Epithelial cell of prostate (primary cell): ENCODE measurements at places on chromosomes 13 and 19.

GRCh38 chr19:51786646-51787494, 8.1 kb upstream of the FPR3 start:
- DNase-seq, result no peak

GRCh38 chr13:30115257-30115600, 192.1 kb downstream of the KATNAL1 start:
- DNase-seq, result no peak

- no peak for DNase-seq
Measured at GRCh38 chr13:40622246-40622645, 44.2 kb downstream of the FOXO1 start.

- DNase-seq, result no peak
Measured at GRCh38 chr19:42366673-42367072, 23.4 kb downstream of the CNFN start.

GRCh38 chr13:39226359-39226758, 188.1 kb downstream of the NHLRC3 start:
- no peak for DNase-seq

DNA sequence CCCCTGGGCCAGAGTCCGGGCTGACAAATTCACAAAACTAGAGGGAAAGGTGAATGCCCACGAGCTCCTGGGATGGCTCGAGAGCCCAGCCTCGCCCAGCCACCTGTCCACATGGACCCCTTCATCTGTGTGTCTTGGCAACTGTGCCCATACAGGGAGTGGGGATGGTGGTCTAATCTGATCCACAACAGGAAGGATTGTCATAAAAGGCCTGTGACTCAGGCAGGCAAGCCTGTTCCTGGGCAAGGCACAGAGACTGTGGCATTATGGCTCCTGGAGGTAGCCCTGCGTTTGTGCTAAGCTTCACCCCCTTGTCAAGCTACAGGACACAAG, 20.0 kb downstream of the CAPS start:
- DNase-seq, result no peak

DNA sequence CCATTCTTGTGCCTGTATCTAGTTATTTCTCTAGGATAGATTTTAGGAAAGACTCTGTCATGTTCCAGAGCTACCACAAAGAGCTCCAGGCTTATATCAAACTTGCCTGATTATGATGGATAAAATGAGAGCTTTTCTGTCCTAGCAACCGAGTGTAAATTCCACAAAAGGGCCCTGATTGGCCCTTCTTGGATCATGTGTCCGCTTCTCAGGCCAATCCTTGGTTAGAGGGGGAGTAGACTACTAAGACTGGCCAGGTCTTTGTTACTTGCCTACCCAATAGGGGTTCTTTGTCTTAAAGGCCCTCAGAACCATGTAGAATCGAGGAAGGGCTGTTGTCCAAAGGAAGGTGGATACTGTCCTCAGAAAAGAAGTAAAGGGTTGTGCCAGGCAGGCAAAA, 2.4 kb downstream of the DHX34 start:
- no peak for DNase-seq

- DNase-seq, result no peak
Measured at GRCh38 chr13:22447132-22447886, 733.5 kb upstream of the SGCG start.

DNA sequence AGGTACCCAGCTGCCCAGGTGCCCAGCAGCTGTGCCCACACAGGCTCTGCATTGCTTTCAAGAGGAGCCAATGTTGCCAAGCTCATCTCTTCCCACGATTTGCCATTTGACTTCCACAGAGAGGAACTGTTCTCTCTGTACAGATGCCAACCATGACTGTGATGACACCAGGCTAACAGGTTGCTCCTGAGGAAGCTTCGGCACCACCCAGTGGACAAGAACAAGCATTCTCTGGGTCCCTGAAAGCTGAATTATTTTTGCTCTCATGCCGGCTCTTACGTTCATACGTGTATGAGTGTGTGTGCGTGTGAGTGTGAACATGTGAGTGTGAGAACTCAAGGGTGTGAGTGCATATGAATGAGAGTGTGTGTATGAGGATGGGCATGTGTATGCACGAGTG, 535.2 kb downstream of the LIG4 start:
- DNase-seq, result no peak

DNA sequence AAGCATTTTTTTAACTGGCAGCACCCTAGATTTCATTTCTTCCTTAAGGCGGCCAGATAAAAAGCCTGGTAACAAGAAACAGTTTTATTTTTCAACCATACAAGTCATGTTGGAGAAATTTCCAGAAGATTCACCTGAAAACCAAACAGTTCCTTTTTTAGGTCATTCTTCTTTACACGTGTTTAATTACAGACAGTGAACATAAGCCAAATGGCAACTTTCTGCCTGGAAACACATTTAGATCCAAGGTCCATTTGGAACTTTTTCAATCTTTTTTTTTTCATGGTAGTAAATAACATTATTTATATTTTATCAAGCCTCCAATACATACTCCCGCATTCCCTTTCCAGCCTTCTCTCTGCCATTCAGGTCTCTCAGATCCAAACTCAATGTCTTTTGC, 886.1 kb upstream of the MIR17HG start:
- DNase-seq, result no peak

DNA sequence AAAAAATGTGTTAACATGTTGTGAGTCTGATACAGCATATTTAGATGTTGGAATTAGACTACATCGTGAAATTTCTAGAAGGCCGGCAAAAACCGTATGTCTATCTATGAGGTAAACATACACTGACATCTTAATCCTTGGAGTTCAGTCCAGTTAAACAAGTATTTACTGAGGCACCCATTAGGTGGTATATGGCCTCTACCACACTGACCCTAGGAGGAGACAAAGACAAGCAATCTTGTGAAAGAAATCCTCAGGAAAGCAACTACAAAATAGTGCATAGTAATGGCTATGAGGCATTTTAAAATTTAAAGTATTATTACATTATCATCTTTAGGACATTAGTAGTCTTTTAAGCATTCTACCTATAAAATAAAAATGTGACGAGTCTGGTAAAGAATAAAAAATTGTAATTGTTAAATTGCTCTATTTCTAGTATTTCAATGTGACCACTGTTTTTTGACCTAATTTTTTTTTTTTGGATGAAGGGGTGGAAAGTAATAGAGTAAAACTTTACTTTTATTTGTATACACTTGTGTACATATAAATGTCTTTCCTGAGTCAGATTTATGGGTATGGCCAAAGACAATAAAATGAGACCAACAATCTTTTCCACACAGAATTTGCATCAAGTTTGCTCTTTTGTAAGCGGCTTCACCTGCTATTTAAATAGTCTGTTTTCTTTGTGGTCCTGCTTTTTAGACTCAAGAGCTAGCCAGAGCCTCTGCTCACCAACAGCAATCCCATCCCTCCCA, 50.5 kb downstream of the KATNAL1 start:
- DNase-seq, result no peak

- DNase-seq, result no peak
Measured at GRCh38 chr13:71939186-71939585, 72.2 kb upstream of the DACH1 start.

- DNase-seq, result no peak
Measured at GRCh38 chr19:14767466-14767971, 10.8 kb downstream of the ADGRE2 start.

GRCh38 chr19:8338835-8339234, 4.2 kb downstream of the KANK3 start:
- no peak for DNase-seq

GRCh38 chr13:41751734-41752445, 209.0 kb downstream of the VWA8 start:
- DNase-seq, result no peak

DNA sequence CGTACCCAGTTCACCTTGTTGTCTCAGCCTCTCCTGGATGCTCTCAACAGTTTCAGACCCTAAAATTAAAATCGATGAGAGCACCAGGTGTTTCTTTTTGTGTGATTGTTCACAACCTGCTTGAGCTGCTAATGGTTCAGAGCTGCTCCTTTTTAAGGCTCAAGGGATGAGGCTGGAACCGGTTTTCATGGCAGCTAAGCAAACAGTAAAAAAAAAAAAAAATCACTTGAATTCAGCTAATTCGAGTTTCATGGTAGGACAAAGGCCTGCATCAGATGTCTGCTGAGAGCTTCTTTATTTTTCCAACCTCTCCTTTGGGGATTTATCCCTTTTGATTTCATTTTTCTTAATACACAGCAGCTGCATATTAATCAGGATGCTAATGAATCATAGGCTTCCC, 6.5 kb downstream of the SYCE2 start:
- no peak for DNase-seq

- DNase-seq, result no peak
Measured at GRCh38 chr19:10872546-10873107, 1.3 kb downstream of the CARM1 start.

- no peak for DNase-seq
Measured at GRCh38 chr13:103945836-103946235, 879.6 kb upstream of the SLC10A2 start.

- DNase-seq, result no peak
Measured at GRCh38 chr13:79679334-79679733, 198.4 kb downstream of the NDFIP2 start.

DNA sequence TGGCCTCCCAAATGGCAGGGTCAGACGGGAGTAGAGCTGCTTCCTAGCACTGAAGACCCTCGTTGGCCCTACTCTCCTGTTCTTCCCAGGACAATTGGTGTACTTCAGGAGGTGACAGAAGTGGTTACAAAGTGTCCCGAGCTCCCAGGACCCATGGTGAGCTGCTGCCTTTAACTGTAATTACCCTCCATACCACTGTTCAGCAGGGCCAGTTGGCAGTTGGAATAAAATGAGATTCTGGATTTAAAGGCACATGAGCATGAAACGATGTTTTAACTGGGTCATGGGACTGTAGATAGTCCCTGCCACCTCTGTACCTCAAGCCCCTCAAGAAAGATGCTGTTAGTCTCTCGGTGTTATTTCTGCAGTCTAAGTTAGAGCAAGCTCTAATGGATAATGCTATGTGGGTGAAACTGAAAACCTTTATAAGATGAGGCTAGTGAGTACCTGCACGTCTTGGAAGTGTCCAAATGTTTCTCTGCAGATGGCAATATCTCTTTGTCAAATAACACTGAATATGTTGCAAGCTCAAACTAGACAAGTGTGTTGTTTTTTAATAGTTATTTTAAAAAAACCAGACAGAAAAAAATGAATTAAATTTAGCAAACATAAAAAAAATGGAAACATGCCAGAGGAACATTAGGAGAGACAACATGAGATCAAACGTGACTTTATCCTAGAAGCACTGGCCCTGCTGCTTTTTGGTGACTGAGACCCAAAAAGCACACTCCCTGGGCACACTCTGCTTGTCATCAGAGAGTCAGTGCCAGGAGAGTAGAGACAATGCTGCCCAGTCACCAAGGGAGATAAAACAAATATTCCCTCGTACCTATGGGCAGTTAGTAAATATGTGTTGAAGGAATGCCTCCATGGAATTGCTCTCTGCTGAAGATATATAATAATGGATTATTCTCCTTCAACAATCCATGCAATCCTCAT, 266.3 kb downstream of the LMO7 start:
- no peak for DNase-seq

DNA sequence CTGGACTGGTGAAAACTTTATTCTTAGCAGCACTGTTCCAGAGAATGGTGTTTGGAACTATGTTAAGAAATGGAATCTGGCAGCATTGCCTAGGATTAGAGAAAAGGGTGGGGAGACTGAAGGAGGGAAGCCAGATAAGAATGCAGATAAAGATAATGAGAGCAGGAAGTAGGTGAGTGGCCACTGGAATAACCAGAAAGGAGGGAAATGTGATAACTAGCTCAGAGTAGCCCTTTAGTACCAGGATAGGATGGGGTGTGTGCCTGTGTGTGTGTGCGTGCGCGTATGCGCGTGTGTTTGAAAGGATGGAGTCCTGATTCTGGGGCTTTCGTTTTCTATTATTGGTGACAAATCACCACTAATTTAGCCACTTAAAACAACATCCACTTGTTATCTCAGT, 33.4 kb upstream of the FRY start:
- no peak for DNase-seq

GRCh38 chr19:32202244-32202643, 143.2 kb upstream of the ZNF507 start:
- no peak for DNase-seq

- no peak for DNase-seq
Measured at GRCh38 chr19:33214596-33214995, 11.1 kb downstream of the SLC7A10 start.

- no peak for DNase-seq
Measured at GRCh38 chr19:35901854-35902661, at the start of gene HCST. HCST (plus strand) TSS chr19:35902529; CDS start chr19:35902594, 65 bp downstream.

DNA sequence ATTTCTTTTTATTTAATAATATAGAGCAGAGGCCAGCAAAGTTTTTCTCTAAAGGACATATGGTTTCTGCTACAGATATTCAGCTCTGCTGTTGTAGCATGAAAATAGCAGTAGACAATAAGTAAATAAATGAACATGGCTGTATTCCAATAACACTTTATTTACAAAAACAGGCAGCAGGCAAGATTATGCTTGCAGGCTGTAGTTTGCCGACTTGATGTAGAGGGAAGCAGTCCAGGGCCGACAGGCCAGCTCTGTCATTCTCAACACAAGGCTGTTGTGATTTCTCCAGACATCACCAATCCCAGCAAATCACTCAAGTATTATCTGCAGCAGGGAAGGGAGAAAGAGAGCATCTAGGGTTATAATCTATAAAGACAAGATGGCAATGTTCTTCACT, 1062.5 kb upstream of the PCDH9 start:
- no peak for DNase-seq

GRCh38 chr19:47511128-47511517, 3.7 kb downstream of the NAPA start:
- no peak for DNase-seq

DNA sequence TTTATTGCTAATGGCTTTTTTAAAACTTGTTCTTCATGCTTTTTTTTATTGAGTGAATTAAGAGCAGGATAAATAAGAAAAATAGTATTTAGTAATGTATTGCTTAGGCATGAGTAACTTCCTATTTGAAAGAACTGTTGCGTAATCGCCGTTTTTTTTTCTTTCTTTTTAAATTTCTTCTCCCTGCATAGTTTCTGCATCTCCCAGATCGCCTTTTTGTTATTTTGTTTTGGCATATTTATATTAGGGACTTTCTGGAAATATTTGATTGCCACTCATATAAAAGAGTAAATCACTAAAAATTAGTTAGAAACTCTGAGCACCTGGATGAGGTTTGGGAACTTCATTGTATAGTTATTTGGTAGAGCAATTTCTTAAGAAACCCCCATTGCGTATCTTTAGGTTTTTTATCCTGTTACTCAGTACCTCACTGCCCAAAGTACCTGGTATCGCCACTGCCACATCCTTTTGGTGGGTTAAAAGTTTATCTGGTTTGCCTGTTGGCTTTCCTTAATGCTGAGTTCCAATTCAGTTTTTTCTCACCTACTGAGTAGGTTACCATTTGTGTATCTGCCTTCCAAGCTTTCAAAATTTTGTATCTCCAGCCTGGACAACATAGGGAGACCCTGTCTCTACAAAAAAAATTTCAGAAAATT, 36.2 kb upstream of the LPAR6 start:
- DNase-seq, result no peak

- DNase-seq, result no peak
Measured at GRCh38 chr19:19236173-19236572, 24.4 kb downstream of the NCAN start.

GRCh38 chr19:4556597-4557127, 2.8 kb downstream of the SEMA6B start:
- DNase-seq, result no peak
